ENCODE measurements at places on chromosomes 1 and 21.

GRCh38 chr1:245483247-245483646 lies 328.5 kb downstream of the KIF26B start:
- DNase-seq = no peak

DNA sequence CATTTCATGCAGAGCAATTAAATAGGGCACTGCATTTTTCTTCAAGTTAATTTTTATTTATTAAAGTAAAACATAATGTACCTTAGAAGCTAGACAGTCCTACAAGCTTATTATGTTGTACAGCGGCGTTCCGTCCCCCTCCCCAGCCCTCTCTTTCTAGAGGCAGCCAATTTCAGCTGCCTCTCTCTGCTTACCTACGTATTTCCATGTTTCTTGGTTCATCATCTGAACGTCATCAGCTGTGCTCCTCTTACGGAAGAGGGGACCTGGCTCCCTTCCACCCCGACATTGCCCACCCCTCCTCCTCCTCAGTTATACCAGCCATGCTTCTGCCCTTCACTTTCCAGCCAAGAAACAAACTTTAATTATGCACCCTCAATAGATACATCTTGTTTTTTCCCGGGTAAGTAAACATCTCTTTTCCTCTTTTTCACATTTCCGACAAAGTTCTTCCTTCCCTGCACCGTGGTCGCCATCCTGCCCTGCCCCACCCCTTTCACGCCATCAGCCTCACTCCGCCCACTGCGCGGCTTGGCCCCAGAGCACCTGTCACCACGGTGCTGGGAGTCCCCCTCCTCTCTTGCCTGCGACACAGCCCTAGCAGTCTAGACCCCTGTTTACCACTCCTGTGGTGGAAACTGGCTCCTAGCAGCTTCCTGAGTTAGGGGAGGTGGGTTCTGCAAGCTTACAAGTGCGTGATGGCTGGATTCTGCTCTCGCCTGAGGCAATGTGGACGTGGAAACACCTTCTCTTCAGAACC lies 57.9 kb downstream of the SLC37A1 start:
- no peak for DNase-seq

GRCh38 chr1:48675251-48675650 lies 101.4 kb downstream of the BEND5 start:
- DNase-seq = no peak

DNA sequence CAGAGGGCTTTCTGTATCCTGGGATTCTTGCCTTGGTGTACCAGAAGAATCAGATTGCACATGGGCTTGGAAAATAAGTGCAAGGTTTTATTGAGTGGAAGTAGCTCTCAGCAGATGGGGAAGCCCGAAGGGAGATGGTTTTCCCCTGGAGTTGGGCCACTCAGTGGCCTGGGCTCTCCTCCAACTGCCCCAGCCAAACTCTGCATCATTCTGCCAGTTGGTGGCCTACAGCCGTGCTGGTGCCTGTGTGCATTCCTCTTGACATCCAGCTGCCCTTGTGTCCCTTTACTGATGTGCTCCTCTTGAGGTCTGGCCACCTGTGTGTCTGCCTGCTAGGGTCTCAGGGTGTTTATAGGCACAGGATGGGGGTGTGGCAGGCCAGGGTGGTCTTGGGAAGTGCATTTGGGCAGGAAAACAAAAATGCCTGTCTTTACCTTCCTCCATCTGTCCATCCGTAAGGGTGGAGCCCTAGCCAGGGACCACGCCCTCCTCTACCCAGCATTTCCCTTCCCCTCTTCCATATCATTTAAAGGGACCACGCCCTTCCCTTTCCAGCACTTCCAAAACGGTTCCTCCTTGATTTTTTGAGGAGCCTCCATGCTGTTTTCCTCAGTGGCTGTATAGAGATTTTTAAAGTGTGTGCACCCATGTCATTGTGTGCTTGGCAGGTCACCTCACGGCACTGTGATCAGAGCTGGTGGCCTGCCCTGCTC lies 18.9 kb downstream of the SNAP47 start:
- DNase-seq = no peak

- no peak for DNase-seq
Measured at GRCh38 chr1:6891781-6892579, 106.7 kb downstream of the CAMTA1 start.

GRCh38 chr1:41795205-41795762 lies 123.4 kb downstream of the HIVEP3 start:
- DNase-seq = peak; percentile 29

- no peak for DNase-seq
Measured at GRCh38 chr1:64403331-64403730, 66.6 kb upstream of the CACHD1 start.

DNA sequence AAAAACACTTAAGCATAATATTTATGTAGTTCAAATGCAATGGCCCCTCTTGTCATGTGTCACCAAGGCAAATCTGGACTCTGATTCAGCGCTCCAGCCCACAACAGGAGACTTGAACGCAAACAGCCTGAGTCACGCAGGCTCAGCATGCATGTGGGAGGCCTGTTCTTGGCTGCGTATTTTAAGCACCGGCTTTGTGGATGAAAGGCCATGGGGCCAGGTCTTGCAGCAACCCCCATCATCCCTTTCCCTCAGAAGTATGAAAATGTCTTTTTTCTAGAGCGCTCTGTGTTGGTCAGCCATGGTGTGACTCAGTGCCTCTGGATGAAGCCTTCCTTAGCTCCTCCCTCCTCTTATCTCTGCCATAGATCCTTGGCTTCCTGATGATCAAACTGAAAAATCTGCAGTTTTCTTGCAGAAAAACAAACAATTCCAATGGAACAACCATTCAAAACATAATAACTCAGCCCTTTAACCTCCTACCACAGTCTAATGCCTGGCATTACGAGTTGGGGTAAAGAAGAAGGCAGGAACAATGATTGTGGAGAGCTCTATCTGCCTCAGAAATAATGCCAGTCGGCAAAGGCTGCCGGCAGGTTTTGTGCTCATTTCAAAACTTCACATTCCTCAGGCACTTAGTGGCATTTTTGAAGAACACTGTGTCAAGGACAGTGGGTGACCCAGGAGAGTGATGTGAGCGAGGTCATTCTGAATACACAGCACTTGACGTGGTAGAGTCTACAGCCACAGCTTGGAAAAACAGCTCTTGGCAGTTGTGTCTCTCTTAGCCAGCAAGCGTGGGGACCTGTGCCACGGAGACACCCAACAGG lies 167.5 kb downstream of the CLIC6 start:
- peak; percentile 99 for DNase-seq

DNA sequence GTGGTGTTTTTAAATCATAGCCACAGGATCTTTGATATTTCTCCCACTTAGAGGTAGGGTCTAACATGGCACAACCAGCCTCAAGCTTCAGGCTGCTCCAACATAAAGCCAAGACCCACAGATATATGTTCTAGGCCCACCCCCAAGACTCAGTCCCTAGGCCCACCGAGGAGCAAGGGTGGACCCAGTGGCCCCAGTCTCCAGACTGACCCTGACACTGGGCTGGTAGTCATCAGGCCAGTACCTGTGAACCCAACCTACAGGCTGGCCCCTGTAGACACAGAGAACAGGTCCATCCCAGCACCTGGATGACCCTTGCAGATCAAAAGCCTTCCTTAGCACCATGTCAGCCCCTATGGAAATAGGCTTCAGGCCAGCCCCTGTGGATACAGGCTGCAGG lies 60.5 kb downstream of the NEGR1 start:
- DNase-seq = no peak

DNA sequence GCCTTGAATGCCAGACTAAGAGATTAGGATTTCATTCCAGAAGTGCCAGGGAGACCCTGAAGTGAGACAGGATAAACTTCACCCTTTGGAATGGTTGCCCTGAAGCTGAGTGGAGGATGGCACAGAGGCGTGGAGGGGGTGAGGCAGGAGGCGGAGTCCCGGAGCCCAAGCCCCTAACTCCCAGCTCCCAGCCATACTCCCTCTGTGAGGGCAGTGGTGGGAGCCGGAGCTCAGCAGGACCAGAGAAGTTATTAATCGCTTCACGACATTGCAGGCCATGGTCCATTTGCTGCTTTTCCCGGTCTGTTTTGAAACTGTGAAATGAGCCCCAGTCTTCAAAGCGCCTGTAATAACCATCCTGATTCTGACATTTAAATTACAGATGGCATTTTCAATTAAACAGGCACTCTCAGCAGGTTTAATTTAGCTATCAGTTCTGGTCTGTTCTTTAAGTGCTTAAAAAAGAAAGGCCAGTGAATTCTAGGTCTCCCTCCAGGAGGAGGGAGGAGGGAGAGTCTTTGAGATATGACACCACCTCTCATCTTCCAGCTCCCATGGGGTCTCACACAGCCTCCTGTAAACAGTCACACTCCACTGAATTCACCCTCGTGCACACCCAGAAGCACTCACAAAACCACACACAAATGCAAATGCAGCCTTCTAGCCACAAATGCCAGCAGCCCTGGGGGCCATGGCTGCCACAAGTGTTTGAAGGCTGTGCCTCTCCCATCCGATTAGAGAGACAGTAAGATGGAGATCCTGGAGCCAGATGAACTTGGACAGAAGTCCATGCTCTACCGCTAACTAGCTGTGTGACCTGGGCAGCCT lies 19.6 kb downstream of the FBXO2 start:
- DNase-seq = no peak

- DNase-seq = no peak
Measured at GRCh38 chr1:169271098-169271497, 96.5 kb downstream of the NME7 start.

- no peak for DNase-seq
Measured at GRCh38 chr1:12106153-12106552, 43.0 kb downstream of the TNFRSF8 start.

- no peak for DNase-seq
Measured at GRCh38 chr1:191026828-191027227, 549.2 kb upstream of the BRINP3 start.

- DNase-seq = no peak
Measured at GRCh38 chr1:91402023-91402422, 2.6 kb downstream of the HFM1 start.

DNA sequence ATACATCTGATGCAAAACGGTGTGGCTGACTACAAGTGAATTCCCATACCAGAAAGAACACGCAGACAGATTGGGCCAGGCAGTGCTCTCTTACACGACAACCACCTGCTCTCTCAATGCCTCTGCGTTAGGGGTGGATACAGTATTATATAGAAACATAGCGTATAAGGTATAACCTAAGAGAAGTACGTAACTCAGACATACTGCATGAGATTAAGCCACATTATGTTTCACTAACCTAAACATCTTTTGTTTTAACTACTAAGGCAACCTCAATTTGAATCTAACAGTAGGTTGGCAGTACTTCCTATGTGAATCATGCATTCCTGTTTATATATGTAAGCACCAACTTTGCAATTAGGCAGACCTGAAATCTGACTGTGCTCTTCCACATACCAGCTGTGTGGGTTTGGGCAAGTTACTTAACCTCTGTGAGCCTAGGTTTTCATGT lies 58.1 kb upstream of the COA6 start:
- DNase-seq = peak; percentile 55

- DNase-seq = peak; percentile 81
Measured at GRCh38 chr1:221117548-221117951, 238.3 kb downstream of the HLX start.

DNA sequence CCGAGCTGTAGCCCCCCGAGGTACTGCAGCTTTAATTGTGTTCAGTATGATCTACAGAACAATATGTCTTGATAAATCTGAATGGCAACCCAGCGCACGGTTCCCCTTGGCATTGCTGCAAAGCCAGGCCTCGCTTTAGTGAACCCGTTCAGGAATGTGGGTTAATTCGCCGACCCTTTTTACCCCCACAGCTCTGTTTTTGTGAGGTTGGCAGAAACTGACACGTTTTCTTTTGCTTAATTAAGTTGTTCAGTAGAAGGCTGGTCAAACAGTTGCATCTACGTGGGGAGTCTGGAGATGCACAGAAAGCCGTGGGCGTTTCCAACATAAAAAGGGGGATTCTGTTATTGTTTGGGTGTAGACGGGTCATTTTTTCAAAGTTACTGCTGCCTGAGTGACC lies 43.2 kb downstream of the OLIG1 start:
- no peak for DNase-seq

DNA sequence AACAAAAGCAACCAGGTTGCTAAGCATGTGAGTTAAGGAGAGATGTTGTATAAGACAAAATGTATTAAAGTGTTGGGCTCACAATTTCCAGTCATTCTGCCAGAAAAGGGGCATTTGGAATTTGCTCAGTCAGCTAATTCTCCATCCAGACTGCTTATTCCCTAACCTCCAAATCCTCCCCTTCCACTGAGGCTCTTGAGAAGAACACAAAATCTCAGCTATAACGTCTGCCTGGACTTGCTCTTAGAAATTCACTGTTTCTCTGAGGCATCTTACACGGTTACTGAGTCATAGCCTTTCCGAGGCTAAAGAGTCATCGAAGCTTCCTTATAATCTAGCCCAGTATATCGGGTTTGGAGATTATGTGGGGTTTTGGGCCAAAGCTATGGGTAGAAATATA lies 548.2 kb upstream of the ADGRL4 start:
- DNase-seq = no peak

DNA sequence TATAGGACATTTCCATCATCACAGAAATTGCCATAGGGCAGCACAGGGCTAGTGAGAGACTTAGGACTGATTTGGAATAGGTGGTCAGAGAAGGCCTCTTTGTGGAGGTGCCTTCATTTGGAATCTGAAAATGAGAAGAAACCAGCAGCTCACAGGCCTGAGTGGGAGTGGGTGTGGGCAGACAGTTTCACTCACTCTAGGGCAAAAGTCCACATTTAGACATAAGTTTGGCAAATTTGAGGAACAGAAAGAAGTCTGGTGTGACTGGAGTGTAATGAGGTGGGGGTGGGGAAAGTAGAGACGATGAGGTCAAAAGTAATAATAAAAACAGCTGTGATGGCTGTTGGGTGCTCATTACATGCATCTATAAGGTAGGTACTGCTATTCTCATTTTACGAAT lies 22.4 kb upstream of the BCAR3 start:
- DNase-seq = no peak

- DNase-seq = no peak
Measured at GRCh38 chr1:177857285-177857684, 112.6 kb downstream of the SEC16B start.

GRCh38 chr1:59193443-59194093 lies 103.3 kb upstream of the FGGY start:
- no peak for DNase-seq

DNA sequence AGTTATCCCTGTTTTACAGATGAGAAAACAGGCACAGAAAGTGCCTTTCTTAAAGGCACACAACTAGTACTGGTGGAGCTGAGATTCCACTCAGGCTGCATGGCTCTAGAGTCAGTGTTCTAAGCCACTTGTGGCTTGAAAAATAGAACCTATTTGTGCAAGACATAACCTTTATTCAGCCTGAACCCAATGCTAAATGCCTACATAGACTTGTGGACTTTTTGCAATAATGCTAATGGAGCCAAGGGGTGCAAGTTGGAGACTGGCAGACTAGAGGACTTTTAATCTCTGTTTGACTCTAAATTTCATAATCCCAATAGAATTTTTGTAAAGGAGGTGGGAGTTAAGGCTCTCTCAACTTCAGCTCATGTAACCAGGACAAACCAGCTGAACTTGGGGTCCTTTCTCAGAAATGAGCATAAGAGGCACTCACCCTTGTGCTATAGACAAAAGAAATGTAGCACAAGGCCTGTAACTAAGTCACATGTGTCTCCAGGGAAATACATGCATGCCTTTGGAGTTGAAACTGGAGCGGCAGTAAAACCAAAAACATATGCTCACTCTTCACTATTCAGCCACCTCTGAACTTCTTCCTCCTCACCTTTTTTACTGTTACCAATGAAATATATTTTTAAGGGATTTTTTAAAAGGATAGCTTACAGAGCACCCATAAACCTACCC lies 43.0 kb upstream of the AK4 start:
- DNase-seq = no peak

Data from astrocyte of the cerebellum (primary cell).